NCI-H748 treated with DMSO at 0.1 percent for 48 hours (cell line): ENCODE measurements at places on chromosomes 12 and 14.

DNA sequence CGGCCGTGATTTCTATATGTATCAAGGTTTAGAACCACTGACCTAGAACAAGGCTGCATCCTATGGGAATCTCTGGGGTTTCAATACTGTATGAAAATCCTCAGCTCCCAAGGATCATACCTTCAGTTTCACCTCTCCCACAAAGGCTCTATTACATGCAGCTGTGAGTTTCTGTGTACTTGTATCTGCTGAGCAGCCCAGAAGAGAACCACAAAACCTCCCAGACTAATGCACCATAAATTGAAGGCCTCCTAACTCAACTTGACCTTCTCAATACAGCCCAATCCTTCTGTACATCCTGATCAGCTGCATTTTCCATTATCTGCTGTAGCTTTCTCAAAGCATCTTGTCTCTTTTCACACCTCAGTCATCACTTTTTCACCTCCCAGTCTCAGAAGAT is 5.4 kb upstream of the KCNH5 start:
- no peak for DNase-seq

- no peak for DNase-seq
Observed at GRCh38 chr12:12741660-12742059, 24.5 kb downstream of the CDKN1B start.

GRCh38 chr12:108194585-108194984 is 65.5 kb downstream of the WSCD2 start:
- DNase-seq: no peak

DNA sequence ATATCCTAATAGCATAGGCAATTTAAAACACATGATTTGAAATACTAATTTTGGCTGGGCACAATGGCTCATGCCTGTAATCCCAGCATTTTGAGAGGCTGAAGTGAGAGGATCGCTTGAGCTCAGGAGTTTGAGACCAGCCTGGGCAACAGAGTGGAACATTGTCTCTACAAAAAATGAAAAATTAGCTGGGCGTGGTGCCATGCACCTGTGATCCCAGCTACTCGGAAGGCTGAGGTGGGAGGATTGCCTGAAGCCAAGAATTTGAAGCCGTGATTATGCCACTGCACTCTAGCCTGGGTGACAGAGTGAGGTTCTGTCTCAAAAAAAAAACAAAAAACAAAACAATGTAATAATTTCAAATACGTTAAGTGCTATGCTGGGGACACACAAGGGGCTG is 83.3 kb downstream of the SSPN start:
- DNase-seq: no peak

DNA sequence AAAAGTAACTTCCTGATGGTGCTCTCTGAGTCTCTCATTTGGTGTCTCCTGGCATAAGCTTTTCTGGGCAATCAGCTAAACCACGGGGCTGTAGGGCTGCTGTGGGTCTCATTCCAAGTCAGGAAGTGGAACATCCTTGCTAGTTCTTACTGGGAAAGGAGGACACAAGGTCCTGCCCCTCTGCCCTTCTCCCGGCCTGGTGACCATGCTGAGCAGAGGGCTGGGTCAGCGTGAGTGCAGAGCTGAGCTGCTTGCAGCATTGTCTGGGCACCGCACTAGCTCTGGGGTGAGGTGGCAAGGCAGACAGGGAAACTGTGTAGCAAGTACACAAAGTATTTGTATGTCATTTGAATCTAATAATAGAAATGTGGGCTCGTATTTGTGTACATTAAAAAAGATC is 45.0 kb upstream of the ASPG start:
- no peak for DNase-seq

DNA sequence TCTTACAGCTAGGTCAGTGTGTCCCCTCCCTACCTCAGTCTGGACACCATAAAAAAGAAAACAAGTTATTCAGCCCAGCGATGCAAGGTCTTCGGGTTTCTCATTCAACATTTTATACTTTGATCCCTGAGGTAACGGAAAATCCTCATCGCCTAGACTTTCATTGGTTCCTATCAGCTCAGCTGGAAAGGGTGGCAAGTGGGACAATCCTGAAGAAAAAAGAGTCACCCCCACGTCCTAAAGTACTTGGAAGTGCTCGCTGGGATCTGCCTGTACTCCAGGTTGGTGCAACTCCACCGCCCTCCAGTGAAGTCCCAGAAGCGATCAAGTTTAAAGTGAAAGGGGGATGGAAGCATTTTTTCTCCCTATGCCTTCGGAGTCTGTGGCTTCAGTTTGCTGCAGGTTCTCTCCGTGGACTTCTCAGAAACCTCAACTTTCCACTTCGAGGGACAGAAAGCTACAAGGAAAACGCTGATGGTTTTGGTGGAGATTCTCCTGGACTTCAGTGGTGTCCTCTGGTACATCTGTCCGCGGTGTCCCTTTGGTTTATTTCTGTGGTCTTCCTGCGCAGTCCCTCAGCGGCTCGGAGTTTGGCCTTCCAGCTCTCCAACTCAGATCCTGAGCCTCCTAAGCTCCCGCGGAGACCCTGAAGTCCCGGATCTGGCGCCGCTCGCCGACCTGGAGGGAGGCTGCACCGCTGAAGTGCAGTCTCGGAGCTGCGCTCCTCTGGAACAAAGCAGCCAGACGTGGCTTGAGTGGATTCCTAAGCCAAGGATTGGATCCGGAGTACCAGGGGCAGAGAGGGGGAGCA is 1.8 kb upstream of the LRFN5 start:
- peak; percentile 23 for DNase-seq

- no peak for DNase-seq
Observed at GRCh38 chr12:2352203-2352602, 299.4 kb downstream of the CACNA1C start.

DNA sequence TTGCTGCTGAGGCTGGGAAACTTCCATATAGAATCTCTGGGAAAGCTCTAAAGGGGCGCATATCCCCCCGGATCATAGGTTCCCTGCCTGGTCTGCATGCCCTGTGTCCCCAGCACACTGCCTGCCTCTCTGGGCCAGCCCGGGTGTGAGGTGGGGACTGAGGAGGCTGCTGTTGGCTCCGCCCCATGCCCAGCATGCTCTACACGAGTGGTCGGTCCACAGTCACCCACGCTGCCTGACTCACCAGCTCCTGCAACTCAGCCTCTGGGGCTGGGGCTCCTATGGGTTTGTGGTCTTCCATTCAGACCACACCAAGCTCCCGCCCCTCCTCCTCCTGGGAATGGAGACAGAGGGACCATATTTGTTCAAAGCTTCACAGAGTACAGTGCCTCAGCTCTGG is 88.5 kb upstream of the ANO2 start:
- DNase-seq: no peak

- no peak for DNase-seq
Observed at GRCh38 chr12:63079791-63080502, 71.1 kb downstream of the AVPR1A start.

GRCh38 chr12:74328623-74329022 is 209.0 kb upstream of the ATXN7L3B start:
- DNase-seq: no peak

DNA sequence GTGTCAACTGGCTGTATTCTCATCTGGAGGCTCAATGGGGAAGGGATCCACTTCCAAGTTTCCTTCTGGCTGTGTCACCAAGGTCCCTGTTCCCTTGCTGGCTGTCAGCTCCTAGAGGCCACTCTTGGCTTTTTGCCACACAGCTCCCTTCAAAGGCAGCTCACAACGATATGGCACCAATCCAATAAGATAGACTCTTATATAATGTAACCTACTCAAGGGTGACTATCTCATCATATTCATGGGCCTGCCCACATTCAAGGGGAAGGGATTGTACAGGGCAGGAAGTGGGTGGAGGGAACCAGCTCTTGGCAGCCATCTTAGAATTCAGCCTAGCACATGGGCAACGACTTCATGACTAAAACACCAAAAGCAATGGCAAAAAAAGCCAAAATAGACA is 98.7 kb upstream of the PLXNC1 start:
- no peak for DNase-seq

DNA sequence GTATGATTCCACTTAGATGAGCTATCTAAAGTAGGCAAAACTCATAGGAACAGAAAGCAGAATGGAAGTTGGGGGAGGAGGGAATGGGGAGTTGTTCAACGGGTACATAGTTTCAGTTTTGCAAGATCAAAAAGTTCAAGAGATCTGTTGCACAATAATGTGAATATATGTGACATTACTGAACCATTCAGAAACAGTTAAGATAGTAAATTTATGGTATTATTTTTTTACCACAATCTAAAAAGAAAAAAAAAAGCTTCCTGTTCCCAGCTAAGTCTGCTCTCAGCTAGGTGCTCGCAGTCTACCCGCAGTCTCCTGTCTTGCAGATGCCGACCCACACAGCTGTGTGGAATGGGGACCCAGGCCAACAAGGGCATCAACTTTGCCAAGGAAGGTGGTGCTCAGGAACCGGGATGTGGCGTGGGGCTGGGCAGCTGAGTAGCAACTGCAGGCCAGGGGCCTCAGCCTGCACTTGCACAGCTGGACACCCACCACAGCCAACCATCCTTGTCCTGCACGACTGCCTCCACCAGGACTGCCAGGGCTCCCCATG is 15.3 kb upstream of the ANO6 start:
- no peak for DNase-seq

- DNase-seq: no peak
Observed at GRCh38 chr14:100303179-100303578, 3.1 kb downstream of the SLC25A29 start.

- no peak for DNase-seq
Observed at GRCh38 chr14:50998612-50999011, 54.3 kb upstream of the PYGL start.

GRCh38 chr12:52539083-52539820 is 13.7 kb downstream of the KRT71 start:
- DNase-seq: peak; percentile 30

DNA sequence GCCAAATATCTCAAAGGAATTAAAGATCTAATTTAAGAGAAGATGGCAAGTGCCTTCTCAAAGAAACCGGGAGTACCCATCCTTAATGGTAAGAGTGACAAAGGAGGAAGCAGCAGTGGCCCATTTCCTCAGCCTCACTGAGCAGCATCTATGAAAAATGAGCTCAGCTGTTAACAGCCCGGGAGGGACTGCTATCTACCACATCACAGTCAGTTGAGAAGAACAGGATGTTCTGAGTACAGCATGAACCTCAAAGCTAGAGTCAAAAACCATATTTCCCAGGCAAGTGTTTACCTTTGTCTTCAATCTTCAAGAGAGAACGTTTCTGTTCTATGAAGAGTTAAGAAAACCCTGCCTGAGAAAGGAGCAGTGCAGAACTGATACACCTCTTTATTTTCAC is 115.0 kb downstream of the BTG1 start:
- DNase-seq: no peak

- no peak for DNase-seq
Observed at GRCh38 chr12:53644133-53644532, 18.0 kb upstream of the ATF7 start.

GRCh38 chr12:121184425-121184824 is 25.5 kb upstream of the P2RX4 start:
- no peak for DNase-seq

- DNase-seq: no peak
Observed at GRCh38 chr12:115467531-115467930, 783.6 kb upstream of the TBX3 start.

DNA sequence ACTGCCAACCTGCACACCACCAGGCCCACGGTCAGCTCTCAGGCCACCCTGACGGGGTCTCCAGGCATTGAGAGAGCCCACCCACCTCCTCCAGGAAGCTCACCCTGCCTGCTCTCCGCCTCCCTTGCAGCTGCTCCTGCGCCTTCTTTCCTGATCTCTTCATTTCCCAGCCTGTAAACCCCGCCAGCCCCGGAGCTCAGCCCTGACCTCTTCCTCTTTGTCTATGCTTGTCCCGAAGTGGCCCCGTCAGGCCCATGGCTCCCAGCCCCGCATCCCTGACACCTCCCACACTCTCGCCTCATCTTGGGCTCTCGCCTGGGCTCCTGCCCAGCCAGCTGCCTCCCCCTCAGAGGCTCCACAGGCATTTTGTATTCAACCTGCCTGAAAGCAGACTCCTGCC is 139.3 kb downstream of the CALM1 start:
- no peak for DNase-seq

DNA sequence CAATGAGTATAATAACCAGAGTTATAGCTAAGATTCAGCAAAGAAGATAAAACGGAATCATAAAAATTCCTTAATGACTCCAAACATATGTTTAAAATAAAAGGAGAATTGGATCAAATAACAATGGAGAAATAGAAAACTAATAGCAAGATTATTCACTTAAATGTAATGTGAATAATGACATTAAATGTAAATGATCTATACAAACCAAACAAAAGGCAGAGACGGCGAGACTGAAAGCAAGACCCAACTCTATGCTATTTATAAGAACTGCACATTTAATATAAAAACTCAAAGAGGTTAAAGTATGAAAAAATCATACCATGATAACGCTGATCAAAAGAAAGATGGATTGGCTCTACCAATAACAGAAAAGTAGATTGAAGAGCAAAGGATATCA is 3.9 kb upstream of the TSHR start:
- no peak for DNase-seq

DNA sequence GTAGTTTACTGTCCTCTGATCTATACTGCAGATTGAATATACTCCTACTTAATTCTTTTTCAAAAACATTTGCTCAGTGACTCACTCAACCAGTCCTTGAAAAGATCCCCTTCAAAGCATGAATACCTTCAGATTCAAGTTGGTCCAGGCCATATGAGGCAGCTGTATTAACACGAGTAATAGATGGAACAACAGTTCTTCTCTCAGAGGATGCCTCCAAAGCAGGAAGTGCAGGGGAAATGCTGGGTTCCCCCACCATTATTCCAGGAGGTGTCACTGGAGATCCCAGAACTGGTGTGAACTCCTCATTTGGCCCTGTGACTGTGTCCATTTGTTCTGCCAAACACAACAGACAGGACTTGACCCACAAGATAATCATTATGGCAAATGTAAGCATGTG is 20.6 kb downstream of the ARMH4 start:
- no peak for DNase-seq

- DNase-seq: no peak
Observed at GRCh38 chr12:124774462-124775167, 89.0 kb downstream of the SCARB1 start.

GRCh38 chr12:1622406-1622805 is 6.6 kb upstream of the WNT5B start:
- DNase-seq: no peak

DNA sequence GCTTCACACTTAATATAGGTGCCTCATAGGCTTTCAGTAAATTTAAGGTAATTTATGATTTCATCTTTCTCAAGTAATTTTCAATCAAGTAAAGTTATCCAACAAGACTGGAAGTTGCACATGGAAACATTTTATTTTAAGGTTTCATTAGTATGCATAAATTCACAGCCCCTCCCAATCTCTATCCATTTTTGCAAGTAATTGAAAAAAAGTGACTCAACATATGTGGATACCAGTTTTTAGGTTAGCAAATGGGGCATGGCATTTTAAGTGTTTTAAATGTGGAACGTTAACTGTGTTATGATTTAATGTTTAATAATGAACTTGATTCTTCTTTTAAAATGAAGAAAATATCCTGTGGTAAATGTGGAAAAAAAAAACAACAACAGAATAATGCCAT is 532.8 kb downstream of the FOXG1 start:
- no peak for DNase-seq

- no peak for DNase-seq
Observed at GRCh38 chr12:22406627-22407026, 72.1 kb upstream of the ST8SIA1 start.

GRCh38 chr12:130357241-130357640 is 19.6 kb downstream of the PIWIL1 start:
- peak; percentile 37 for DNase-seq

- peak; percentile 65 for DNase-seq
Observed at GRCh38 chr14:78598046-78598920, 428.1 kb downstream of the NRXN3 start.
